ENCODE measurements at places on chromosomes 16 and 17. TPM values are rescaled to one million over a fixed set of nuclear protein-coding genes. Genes with fewer than 3 reads are reported as not detected.

TP53TG3D gene
- 1.3 TPM for total RNA-seq

ICAM2 gene
- total RNA-seq, result 1.3 TPM

KRTAP9-4 gene
- not detected for total RNA-seq

CACNG3 gene
- not detected for total RNA-seq

NXPH3 gene
- 0.43 TPM for total RNA-seq

INCA1 gene
- 0.97 TPM for total RNA-seq

PRSS53 gene
- total RNA-seq, result 1.9 TPM

FAM171A2 gene
- total RNA-seq, result 0.86 TPM

DNA sequence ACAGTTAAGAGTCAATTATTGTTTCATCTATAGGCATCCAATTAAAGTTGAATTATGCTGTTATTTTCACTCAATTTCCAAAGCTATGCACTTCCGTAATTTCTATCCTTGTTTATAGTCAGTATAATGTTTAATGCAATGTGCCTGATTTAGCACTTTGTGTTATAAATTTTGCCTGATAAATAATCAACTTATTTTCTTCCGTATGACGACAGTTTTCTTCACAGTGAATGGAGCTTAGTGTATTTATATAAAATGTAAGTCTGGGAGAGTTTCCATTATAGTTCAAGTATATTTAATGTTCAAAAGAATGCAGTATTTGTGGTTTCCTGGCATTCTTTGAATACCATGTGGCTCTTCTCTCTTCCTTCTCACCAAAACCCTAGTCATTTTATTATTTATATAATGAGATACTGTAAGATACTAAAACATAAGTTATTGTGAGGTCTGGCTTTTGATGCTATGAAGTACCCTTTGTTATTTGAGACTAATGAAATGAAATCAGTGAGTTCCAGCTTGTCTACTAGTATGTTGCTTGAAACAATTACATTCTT is 240.6 kb downstream of the PRKCA start:
- DNase-seq, result peak; percentile 79

- peak; percentile 71 for DNase-seq
Measured at GRCh38 chr16:86448306-86448890, 61.9 kb upstream of the FOXF1 start.

DNA sequence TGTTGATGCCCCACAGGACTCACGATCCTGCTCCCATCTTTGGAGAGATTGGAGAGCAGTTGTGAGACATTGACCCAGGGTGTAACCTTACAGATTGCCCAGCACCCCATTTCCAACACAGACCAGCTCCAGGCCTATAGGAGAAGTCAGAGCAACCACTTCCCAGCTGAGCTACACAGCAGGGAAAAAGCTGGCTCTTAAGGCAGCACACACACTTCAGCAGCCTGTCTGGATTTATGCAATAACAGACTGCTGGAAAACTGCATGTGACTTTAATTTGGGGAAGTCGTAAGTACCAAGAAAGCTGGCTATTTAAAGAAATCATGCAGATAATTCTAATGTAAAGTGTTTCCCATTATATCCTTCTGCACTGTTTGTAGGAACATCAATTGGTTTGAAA is 30.8 kb downstream of the NOG start:
- no peak for DNase-seq

DNA sequence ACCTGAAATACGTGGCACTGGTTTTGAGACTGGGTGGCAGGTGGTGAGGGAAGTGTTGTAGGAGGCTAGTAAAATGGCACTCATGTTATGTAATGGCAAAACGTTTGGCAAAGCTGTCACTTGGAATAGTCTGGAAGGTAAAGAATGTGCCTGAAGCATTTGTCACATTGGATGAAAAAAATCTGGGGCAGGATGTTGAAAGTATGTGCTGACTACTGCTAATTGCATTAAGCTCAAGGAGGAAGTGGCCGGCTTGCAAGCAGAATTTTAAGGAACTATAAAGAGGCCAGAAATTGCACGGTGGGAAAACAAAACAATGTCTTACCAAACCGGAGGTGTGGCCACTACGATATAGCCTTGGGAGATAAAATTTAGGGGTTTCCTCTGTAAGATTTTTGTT is 26.6 kb upstream of the NLRP1 start:
- DNase-seq, result no peak

GRCh38 chr16:79997257-79997656 is 396.7 kb upstream of the MAF start:
- peak; percentile 22 for DNase-seq

DNA sequence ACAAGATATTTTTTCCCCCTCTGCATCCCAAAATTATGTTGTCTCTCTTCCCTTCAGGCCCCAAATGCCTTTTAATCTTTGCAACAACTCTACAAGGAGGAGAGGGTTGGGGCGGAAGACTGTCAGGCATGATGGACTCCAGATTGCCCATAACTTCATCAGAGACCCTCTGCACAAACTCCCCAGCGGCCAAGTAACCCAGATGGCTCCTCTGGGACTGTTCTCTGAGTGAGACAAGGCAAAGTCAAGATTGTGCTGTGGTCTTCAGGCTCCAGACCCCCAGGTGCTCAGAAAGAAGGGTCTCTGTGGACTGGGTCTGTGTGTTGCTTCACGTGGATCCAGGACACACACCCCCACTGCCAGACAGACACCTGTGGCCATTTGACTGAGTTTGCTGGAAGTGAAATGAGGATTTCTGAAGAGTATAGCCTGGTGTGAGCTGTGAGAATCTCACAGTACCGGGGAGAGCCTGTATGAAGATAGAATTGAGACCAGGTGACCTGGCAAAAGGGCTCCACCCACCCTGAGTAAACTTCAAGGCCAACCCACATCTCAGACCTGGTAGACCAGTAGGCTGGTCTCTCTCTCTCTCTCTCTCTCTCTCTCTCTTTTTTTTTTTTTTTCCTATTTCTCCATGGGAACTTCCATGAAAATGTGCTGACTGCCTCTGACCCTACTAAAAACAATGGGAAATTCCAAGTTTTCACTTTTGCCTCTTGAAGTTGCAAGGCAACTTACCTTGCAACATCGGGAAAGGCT is 354.1 kb downstream of the SOX9 start:
- DNase-seq, result no peak

DNA sequence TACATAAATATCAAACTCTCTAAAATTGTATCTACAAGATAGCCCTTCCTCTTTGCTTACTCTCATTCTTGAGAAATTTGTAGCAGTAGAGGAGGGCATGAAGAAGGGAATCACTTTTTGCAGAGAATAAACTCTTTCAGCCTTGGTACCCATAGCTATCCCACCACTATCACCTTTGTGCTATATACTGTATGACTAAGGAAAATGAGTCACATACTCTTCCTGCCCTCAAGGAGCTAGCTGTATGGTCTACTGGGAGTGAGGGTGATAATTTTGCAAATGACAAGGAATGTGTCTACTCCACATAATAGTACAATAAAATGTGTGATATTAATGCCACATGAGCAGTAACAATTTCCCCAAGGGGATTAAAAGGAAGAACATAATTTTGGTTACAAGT is 184.6 kb upstream of the WSB1 start:
- DNase-seq, result no peak

DNA sequence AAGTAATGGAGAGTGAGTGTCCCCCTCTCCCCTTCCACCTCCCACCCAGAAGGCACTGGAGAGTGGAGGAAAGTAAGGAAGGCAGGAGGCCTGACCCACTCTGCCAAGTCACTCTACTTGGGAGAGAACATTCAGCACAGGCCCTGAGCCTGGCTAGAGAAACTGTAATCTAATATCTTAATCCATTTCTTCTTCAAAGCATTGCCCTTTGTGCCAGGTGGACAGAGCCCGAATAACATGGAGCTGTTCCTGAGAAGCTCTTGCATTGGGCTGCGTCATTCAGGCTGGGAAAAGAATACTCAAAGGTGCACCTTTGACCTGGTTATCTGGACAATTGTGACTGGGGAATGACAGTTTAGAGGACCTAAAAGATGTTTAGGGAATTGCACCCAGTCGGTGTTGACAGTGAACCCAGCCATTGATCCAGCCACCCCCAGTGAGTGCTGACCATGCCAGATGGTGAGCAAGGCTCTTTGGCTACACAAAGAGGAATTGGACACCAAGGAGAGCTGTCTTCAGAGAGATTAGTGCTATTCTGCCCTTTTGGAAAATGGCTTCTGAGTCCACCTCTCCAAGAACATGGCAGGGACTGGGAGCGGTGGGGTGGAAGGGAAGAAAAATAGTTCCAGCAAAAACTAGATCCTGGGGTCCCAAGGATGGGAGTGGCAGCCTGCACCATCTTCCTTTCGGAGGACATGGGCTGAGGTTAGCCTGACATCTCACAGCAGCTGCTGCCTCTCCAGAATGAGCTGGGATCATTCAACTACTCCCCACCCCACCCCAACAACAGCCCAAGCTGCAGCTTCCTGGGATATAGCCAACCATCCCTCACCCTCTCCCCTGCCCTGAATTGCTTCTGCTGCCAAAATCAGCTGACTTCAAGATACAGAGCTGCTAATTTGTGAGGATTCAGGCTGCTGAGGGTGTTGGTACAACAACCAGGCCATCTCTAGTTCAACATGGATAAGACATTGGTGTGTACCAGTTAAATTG is 11.6 kb upstream of the NOG start:
- no peak for DNase-seq

DNA sequence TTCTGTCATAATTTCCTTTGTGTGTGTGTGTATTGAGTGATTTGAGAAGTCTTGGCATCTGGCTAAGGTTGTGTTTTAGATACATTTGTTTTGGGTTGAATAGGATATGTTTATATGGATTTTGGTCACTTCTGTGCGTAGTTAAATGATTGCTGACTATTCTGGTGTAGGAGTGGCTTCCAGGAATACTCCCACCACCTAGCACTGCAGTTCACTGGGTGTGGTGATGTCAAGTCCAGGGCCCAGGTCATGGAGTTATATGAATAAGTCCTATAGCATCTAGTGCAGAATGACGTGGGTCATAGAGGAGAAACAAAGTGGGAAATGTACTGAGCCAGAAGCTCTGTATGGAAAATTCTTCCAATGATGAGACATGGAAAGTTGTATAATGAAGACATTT is 465.4 kb upstream of the CCL2 start:
- DNase-seq, result no peak

- no peak for DNase-seq
Measured at GRCh38 chr16:51201604-51202003, 50.5 kb upstream of the SALL1 start.

GRCh38 chr16:12461201-12461600 is 342.5 kb downstream of the CPPED1 start:
- no peak for DNase-seq

DNA sequence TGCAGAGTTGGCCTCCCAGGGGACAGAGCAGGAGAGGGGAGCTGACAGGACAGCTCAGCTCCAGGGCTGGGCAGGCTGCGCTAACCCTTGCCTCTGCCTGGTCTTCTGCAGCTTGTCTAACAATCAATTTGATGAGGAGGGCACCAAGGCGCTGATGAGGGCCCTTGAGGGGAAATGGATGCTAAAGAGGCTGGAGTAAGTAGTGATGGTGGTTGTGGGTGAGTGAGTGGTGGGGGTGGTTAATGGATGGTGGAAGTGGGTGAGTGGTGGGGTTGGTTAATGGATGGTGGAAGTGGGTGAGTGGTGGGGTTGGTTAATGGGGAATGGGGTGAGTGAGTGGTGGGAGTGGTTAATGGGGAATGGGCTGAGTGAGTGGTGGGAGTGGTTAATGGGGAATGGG is 22.0 kb upstream of the CPNE2 start:
- no peak for DNase-seq

GRCh38 chr16:72236866-72237265 is 64.9 kb upstream of the PMFBP1 start:
- DNase-seq, result no peak

DNA sequence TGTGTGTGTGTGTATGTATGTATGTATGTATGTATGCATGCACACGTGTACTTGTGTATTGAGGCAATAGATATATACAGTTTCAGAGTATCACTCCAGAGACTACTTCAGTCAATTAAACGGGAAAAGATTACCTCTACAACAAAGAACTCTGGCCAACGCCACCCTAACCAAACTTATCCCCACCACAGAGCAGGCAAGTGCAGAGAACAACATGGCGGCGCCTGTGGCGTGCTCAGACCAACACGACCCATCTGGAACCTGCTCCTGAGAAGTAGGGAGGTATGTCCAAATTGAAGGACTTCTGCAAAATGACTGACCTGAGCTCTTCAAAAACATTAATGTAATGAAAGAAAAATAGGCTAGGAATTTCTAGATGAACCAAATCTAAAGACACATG is 12.4 kb downstream of the USP22 start:
- DNase-seq, result no peak

DNA sequence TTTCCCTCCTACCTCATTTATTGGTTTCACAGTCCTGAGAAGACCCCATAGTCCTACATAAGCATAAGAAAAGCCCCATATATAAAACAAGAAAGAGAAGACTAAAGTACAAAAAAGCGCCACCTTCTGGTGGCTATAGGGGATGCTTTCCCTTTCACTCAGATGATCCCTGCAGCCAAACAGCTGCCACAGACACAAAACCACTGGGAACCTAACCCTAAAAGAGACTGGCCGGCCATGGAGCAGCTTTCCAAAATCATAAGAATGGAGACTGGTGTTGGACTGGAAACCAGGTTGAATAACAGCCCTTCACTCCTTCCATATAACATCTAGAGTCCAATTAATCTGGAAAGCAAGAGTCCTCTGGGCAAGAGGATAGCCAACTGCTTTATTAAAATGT is 11.4 kb downstream of the DYNC1LI2 start:
- DNase-seq, result peak; percentile 41

- no peak for DNase-seq
Measured at GRCh38 chr17:8289103-8289397, 580 bp downstream of the RANGRF start.

- no peak for DNase-seq
Measured at GRCh38 chr16:83704656-83705055, 103.1 kb upstream of the HSBP1 start.

DNA sequence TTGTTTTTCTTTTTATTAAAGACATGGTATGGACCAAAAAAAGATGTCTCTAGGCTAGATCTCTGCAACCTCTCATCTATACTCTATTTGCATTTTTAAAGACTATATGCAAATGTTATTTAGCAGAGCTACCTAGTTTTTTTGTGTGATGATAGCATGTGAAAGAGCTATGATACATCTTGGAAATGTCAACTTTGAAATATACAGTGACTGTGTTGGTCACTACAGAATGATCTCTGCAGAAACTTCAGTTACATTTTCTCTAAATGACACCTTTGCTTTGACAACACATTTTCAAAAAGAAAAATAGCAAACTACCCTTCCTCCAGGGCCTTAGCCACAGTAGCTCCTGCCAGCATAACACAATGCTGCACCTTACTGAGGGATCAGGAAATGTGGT is 86.6 kb downstream of the PRKCB start:
- DNase-seq, result no peak

DNA sequence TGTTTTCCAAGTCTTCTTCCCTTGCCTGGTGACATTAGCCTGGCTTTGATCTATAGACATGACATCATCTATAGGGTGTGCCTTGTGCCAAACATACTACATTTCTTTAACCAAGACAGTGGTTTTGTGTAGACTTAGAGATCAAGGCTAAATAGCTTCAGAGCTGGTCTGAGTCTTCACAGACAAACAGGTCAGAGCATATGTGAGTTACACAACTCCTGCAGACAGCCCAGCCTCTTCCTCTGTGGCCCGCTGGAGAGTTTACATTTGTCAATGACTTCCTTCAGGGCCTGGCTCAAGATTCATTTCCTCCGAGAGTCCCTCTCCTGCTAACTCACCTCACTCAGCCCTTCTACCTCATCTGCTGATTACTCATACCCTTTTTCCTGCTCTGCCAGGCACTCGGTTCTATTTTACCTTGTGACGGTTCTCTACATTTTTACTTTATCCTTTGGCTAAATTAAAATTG is 73.1 kb upstream of the TANC2 start:
- peak; percentile 88 for DNase-seq

- DNase-seq, result no peak
Measured at GRCh38 chr17:2397247-2398171, 3.4 kb downstream of the MNT start.

Measured in fibroblast of villous mesenchyme (primary cell).